Kidney (tissue), 22 donors: ENCODE measurements at places on chromosomes 6 and 20.

- no peak for DNase-seq
These were observed 11.8 kb downstream of the TLDC2 start for GRCh38 chr20:36887752-36888090.

GRCh38 chr20:36802326-36803222 is 29.0 kb upstream of the DSN1 start:
- no peak for DNase-seq

DNA sequence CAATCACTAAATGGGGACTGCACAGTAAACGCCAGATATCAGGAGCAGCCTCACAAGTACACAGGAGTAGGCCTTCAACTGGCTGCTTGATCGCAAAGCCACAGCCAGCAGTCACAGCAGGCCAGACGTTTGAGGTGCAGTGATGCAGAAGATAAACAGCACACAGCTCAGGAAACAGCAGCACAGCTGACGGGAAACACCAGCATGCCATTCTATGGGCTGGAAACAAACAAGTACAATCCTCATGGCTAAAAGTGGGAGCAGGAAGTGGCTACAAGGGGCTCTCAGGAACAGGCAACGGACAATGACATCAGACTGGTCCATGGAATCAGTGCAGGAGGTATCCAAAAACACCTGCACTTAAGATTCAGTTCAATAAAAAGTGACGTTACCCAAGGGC is 111.0 kb downstream of the DTNBP1 start:
- DNase-seq = peak; percentile 61

DNA sequence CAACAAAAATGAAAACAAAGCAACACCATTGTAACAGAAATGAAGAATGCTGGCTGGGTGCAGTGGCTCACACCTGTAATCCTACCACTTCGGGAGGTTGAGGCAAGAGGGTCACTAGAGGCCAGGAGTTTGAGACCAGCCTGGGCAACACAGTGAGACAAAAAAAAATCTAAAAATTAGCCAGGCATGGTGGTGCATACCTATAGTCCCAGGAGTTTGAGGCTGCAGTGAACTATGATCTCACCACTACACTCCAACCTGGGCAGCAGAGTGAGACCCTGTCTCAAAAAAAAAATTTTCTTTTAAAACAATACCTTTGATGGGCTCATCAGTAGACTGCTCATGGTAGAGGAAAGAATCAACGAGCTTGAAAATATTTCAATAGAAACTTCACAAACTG is 18.5 kb downstream of the NINL start:
- DNase-seq = no peak

- no peak for DNase-seq
These were observed 245.3 kb upstream of the HSF2 start for GRCh38 chr6:122154155-122154554.
